ENCODE measurements at places on chromosomes 16 and 17.

DNA sequence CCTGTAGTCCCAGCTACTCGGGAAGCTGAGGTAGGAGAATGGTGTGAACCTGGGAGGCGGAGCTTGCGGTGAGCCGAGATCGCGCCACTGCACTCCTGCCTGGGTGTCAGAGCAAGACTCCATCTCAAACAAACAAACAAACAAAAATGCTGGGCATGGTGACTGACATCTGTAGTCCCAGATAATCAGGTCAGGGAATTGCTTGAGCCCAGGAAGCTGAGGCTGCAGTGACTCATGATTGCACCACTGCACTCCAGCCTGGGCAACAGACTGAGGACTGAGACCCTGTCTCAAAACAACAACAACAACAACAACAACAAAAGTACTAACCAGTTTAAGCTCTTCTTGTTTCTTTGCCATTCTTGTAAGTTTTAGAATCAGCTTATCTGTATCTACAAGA lies 383.0 kb upstream of the PMFBP1 start:
- no peak for DNase-seq

DNA sequence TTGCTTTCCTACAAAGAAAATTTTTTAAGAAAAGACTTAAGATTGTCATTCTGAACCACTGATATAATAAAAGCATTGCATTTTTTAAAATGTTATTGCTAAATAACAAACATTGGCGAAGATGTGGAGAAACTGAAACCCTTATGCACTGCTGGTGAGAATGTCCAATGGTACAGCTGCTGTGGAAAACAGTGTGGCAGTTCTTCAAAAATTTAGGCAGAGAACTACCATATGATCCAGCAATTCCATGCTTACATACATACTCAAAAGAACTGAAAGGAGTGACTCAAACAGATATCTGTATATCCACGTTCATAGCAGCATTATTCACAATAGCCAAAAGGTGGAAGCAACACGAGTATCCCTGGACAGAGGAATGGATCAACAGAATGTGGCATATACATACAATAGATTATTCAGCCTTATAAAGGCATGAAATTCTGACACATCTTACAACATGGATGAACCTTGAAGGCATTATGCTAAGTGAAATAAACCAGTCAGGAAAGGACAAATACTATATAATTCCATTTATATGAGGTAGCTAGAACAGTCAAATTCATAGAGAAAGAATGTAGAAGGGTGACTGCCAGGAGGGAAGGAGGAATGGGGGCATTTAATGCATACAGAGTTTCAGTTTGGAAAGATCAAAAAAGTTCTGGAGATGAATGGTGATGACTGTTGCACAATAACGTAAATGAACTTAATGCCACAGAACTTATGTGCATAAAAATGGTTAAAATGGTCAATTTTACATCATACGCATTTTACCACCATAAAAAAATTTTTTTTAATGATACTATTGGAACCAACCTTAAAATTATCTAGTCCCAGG lies 92.1 kb downstream of the CACNG1 start:
- no peak for DNase-seq

DNA sequence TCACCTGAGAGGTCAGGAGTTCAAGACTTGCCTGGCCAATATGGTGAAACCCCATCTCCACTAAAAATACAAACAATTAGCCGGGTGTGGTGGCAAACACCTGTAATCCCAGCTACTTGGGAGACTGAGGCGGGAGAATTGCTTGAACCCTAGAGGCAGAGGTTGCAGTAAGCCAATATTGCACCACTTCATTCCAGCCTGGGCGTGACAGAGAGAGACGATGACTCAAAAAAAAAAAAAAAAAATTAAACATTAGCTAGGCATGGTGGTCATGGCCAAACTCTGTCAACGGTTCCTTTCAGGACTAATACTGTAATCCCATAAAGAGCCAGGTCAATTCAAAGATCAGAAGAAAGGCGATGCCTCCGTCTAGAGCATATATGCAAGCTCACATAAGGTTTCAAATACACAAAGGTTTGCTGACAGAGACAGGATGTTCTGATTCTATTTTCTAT lies 2.4 kb downstream of the RNF157 start:
- DNase-seq: no peak

DNA sequence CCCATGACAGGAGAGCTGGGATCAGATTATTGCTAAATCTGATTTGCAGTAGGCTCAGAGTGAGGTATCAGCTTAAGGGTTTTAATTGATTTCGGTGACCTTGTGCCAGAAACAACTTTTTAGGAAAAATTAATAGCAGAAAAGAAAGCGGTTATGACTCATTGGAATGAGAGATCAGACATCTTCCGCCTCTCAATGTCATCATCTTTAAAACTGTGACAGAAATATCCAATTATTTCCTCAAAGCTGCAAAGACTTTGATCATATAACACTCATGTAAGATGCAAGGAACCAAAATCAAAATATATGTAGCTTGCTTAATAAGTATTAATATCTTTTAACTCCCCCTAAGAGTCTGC lies 190.1 kb upstream of the FOXF1 start:
- no peak for DNase-seq

DNA sequence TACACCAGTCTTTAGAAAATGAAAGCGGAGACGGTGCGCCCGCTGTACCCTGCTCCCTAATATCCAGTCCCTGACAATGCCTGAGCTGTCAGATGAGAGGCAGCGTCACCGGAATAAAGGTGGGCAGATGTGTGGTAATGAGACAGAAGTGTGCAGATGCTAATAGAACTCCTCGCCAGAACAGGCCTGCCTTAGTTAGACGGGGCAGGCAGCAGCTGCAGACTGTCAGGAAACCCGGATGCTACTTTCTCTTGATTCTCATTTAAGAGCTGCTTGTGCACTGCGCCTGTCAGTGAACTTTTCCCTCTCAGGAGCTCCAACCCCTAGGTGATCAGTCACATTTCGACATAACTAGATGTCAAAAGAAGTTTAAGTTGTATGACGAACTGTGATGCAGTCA lies 221.8 kb upstream of the IRX3 start:
- DNase-seq: no peak

DNA sequence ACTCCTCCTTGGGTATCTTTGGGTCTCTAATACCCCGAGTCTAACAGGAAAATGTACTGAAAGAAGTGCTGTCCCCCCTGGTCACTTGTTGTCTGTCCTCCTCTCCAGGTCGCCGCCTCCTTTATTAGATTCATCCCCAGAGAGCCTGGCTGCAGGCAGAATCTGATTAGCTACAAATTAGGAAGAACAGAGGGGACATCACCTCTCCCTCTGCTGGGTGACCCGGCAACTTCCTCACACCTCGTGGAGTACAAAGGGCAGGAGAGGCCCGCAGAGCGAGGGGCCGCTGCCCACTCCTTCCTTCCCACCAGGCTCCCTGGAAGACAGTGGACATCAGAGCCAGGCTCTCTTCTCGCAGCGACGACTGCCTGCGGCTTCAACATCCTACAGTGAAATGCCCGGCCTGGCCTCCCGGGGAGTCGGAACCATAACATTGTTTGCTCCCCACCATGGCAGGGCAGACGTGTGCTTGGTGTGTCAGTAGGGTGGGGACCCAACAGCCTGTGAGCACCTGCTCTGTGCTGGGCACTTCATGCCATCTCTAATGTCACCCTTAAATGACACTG lies 5.3 kb downstream of the CYB561 start:
- DNase-seq: no peak

GRCh38 chr17:41404024-41404671 lies 6.7 kb upstream of the KRT31 start:
- peak; percentile 88 for DNase-seq

DNA sequence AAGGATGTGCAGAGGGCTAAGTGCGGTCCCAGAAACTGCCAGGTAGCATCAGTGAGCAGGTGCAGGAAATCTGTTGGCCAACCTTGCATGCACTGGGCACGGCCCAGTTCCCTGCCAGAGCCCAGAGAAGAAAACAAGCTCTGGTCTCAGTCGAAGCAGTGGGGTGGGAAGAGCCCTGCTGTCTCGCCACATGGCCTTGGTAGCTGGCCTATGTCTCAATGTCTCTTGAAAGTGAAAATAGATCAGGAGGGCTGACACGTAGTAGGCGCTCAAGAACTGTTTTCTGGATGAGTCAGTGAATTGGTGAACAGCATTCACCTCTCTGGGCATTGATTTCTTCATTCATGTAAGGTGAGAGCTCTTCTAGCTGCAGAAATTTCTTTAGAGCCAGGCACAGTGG lies 90.4 kb downstream of the MARF1 start:
- no peak for DNase-seq

DNA sequence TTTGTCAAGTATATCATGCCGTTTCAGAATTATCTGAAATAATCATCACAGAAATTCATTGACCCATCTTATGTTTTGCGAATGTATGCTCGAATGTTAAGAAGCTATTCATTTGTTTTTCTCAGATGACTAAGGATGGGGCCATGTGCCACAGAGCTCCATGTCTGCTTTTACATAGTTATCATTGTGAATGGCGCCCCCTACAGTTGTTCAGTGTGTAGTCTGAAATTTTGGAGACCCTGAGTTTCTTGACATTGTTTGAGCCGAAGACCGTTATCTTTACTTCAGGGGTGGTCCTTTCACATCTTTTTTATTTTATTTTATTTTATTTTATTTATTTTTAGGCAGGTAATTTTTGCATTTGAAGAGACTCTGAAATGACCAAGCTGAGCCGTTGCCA lies 972.0 kb upstream of the RBFOX1 start:
- DNase-seq: no peak

- no peak for DNase-seq
Observed at GRCh38 chr16:87855852-87856715, 13.2 kb downstream of the SLC7A5 start.

DNA sequence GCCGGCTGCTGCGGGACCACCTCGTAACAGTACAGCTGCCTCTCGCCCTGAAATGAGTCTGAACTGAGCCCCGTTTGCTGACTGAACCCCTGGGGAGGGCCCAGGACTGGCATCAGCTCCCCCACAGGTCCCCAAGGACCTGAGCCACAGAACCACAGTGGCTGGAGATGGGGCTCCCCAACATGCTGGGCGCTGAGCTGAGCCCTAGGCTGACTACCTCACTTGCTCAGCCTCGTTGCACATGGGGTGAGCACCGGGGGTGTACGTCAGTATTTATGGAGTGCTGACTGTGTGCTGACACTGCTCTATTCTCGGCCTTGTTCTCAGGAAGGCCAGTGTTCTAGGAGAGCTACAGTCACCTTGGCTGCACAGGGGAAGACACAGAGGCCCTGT lies 6.6 kb upstream of the VASN start:
- DNase-seq: no peak

- DNase-seq: no peak
Observed at GRCh38 chr17:83100220-83100852, 20.9 kb downstream of the METRNL start.

- no peak for DNase-seq
Observed at GRCh38 chr17:49993423-49994060, 1.5 kb downstream of the DLX3 start.

GRCh38 chr17:41457676-41458075 lies 9.5 kb downstream of the KRT32 start:
- no peak for DNase-seq

DNA sequence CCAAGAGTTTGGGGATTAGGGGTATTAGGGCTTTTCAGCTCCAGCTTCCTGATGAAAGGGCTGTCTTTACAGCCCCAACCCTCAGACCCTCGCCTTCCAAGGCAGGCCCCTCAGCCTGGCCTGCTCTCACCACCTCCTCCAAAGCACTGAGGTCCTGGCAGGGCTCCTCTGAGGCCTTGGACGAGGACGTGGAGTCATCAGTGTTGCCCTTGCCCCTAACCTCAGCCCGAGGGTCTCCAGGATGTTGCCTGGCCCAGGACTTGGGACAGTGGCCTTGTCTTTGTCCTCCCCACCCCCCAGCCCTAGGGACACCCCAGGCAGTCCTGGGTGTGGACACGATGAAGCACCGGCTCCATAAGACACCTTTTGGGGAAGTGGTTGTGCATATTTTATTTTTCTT lies 28.2 kb downstream of the B9D1 start:
- DNase-seq: no peak

- DNase-seq: no peak
Observed at GRCh38 chr17:16419929-16420271, 4.5 kb downstream of the TRPV2 start.

GRCh38 chr16:86484240-86484639 lies 26.1 kb upstream of the FOXF1 start:
- no peak for DNase-seq

DNA sequence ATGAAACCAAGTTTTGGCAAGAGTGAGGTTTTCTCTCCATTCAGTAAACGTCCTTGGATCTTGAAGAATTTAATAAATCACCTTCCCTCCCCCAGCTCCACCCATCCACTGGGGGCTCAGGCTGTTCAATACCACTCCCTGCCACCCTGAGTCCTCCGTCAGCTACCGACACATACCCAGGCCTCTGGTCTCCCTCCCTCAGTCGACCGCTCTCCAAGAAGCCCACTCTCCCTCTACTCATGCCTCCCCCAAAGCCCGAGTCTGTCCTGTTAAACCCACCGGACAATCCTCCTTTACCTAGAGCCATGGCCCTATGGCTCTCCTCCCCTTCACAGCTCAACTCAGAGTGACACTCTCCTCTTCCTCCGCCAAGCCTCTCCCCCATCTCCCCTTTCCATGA lies 19.7 kb upstream of the SLC4A1 start:
- no peak for DNase-seq

DNA sequence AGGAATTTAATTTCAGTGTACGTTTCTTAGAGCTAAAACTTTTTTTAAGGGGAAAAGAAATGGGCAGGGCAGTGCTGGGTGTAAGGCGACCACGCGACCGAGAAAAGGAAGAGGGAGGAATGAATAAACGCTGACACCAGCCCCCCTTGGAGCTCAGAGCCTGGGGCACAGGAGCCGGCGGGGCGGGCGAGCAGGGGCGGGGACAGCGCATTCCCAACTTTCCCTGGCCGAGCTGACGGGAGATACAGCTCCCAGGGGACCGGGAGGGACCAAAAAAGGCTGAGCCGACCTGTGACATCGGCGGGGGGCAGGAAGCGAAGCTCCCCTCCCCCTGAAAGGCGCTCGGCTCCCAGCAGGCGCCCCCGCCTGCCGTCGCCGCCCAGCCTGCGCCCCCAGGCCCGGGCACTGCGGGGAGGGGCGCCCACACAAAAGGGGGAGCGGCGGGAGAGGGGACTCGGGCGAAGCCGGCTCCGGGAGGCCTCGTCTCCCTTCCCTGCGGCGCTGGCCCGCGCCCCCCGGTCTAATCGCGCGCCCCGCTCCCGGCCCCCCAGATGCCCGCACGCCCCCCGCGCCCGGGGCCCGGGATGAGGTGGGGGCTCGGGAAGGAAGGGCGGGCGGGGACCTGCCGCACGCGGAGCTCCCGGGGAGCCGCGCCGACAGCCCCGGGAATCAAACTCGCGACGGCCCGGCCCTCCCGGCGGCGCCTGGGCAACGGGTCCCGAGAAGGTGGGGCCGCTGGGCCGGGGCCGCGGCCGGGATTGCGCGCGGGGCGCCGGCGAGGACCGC lies 622 bp downstream of the CUEDC1 start:
- no peak for DNase-seq

DNA sequence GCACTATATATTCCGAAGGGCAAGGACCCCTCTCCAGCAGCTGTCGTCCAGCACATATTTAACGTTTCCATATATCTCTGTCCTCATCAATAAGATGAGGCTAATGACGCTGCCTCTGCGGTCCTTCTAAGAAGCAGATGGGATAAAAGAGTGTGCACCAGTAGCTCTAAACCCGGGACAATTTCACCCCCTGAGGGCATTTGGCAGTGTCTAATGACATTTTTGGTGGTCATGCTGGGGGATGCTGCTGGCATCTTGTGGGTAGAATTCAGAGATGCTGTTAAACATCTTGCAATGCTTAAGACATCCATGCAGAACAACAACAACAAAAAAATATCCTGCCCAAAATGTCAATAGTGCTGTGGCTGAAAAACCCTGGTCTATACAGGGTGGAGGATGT lies 372.9 kb downstream of the CDH13 start:
- DNase-seq: no peak

- DNase-seq: no peak
Observed at GRCh38 chr16:89549007-89549700, 11.3 kb upstream of the RPL13 start.

- no peak for DNase-seq
Observed at GRCh38 chr17:74822335-74822938, 37.2 kb downstream of the GRIN2C start.
